SK-N-DZ (cell line): ENCODE measurements at places on chromosomes 7 and 10.

GRCh38 chr10:16386855-16387254 is 50.0 kb upstream of the PTER start:
- DNase-seq: no peak

- DNase-seq: no peak
These were observed 189.4 kb upstream of the SHH start for GRCh38 chr7:156001496-156002260.

- no peak for DNase-seq
These were observed 17.9 kb upstream of the BLOC1S2 start for GRCh38 chr10:100304414-100304813.

GRCh38 chr10:124992462-124993344 is 50.8 kb downstream of the ZRANB1 start:
- DNase-seq: peak; percentile 56

DNA sequence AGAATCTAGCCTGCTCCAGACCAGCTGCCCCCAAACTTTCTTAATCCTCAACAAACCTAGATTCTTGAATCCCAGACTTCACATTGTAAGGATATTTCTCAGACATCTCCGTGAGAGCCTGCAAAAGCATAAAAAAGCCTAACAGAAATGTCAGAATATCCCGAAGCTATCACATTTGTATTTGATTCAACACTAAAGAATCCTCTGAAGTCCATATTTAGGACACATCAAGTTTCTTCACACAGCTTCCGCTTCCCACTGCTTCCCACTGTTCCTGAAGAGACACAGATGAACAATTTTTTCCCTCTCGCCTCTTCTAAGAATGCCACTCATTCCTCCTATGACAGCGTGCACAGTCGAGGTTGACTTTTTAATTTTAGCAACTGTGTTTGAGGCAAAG is 396.2 kb upstream of the IGFBP3 start:
- DNase-seq: no peak

GRCh38 chr7:45917064-45917463 is 4.0 kb downstream of the IGFBP3 start:
- DNase-seq: no peak

GRCh38 chr7:30238721-30239441 is 45.5 kb upstream of the ZNRF2 start:
- DNase-seq: no peak

- no peak for DNase-seq
These were observed 62.9 kb upstream of the VKORC1L1 start for GRCh38 chr7:65809982-65810288.

- DNase-seq: no peak
These were observed 44.1 kb upstream of the GATAD1 start for GRCh38 chr7:92402920-92403759.

DNA sequence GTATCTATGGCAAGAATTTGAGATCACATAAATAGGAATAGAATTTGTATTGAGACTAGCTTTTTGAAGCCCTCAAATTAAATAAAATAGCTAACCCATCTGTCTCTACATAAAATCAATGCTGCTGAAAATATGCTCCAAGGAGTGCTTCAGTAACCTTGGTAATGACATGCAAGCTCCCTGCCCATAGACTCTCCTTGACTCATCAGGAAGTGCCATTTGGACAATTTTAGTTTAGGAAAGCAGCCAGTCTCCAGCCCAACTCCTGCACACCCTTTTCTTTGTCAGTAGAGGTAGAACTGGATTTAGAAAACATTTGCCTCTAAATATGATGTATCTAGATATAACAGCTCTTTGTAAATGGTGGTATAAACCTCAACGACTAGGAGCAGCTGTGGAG is 69.9 kb upstream of the PTPRZ1 start:
- no peak for DNase-seq

DNA sequence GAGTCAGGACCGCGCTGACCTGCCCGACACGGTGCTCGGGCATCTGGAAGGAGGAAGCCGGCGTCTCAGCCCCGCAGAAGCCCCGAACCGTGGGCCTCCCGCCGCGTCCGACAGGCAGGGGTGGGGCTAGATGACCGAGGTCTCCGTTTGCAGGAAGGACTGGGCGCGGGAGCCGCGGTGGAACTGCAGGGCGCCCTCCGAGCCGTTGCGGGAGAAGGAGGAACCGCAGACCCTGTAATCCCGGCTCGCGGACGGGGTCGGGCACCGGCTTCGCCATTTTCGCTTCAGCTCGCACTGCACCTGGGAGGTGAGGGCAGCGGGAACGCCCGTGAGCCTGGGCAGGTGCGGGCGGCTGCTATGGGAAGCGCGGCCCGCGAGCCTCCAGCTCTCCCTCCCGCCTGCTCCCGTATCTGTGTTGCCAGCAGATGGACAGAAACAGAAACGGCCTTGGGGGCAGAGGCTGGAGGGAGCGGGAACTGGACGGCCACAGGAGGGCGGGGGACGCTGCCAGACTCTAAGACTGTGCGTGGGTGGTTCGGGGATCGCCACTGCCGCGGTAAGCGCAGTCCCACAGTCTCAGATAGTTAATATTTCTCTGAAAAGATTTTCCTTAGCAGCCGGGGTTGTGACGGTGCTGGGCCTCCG is 114.1 kb downstream of the VIPR2 start:
- peak; percentile 66 for DNase-seq

- no peak for DNase-seq
These were observed at the start of gene SFTPA1 for GRCh38 chr10:79610601-79611191. Gene SFTPA1 (plus strand): TSS chr10:79610939. CDS start chr10:79611826, 887 bp downstream.

DNA sequence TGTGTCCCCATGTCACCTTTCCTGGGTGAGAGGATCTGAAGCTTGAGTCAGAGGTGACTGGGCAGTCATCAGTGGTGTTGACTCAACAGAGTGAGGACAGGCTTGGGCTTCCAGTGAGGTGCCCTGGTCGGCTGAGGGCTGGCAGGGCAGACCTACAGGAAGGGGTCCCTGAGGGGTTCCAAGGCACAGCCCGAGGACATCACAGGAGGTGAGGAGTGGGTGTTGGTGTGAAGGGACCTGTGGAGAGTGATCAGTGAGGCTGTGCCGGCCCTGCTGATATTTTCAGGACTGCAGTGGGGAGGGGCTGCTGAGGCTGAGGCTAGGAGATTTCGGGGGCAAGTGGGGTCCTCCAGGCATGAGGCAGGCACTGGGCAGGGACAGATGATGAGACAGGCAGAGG is 545.5 kb downstream of the TCERG1L start:
- no peak for DNase-seq

DNA sequence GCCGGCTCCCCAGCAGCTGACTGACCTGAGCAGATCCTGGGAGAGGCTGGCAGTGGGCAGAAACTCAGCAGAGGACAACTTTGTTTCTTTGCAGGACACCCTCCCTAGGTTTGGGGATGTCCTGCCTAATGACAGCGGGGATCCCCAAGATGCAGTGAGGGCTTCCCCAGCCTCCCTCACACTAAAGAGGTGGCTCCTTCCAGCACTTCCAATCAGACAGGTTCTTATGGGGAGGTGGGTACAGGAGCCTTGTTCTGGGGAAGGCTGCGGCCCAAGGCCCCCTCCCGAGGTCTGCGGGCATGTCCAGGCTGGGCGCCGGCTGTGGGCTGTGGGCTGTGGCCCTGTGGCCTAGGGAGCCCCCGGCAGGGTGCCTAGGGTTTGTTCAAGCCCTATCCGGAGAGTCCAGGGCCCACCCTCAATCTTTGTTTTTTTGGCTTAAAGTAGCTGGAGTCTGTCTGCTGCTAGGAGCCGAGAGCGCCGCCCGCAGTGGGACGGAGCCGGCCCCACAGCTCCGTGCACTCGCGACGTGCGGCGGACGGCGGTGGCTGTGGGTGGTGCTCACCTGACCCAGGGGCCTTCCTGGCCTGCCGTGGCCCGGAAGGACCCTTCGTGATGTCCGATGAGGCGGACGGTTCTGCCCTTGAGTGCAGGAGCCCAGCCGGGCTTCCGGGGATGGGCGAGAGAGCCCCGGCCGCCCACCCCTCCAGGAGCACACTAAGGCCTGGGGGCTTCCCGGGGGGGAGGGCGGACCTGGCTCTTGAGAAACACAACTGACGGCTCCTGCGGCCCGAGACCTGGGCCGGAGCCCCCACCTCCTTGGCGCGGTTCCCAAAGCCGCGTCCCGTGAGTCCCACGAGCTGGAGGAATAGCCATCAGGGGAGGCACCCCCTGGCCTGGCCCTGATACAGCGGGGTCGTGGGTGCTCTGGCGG is 57.2 kb downstream of the PDGFA start:
- no peak for DNase-seq

DNA sequence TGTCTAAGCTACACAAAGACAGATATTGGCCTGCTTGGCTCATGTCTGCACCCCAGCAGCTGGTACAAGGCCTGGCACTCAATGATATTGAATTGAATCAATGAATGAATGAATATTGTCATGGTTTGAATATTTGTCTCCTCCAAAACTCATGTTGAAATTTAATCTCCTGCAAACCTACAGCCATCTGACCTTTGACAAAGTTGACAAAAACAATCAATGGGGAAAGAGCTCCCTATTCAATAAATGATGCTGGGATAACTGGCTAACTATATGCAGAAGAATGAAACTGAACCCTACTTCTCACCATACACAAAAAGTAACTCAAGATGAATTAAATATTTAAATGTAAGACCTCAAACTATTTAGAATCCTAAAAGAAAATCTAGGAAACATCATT is 144.7 kb downstream of the CYP26A1 start:
- DNase-seq: no peak

DNA sequence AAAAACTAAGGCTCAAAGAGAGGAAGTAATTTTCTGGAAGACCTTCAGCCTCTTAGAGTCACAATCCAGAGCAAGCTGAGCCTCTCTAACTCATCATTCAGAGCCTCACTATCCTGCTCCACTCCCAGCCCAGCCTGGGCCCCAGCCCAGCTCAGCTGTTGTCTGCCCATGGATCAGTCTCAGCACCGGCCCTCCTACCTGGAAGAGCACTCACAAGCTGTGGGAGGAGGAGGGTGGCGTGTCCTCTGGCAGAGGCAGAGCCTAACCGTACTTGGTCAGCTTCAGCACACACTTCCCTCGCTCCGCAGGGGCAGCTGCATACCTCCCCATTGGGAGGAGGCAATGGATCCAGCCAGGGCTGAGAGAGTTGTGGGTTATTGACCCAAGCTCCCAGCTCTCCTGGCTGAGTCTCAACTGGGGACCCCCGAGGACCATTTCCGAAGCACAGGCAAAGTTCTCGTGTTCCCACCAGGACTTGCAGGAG is 66.7 kb upstream of the GPR26 start:
- DNase-seq: no peak

DNA sequence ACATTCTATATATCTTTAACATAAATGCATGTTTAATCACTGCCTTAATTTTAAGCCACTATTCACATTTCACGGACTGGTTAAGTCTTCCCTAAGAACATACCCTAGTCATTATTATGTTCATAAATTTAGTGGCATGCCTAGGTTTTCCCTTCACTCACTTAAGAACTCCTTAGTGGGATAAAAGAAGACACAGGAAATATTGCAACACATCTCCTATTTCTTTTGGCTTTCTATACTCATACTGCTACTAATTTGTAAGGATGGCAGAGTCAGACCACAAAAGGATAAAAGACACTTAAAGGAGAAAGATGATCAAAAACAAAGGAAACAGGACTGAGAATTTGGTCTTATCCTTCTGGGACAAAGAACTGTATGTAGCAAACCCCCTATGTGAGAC is 951.4 kb downstream of the SORCS3 start:
- DNase-seq: no peak

DNA sequence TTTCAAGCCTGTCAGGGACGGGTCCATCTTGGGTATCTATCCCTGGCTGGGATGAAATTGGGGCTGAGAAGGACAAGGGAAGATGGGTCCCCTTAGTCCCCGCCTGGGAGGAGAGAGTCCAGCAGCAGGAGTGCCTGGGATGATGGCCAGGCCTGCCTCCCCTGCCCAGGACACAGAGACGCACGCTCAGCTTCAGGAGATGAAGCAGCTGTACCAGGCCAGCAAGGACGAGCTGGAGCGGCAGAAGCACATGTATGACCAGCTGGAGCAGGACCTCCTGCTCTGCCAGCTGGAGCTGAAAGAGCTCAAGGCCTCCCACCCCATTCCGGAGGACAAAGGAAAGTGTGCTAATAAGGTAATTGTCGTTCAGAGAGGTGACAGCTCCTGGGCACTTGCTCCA is 15.4 kb downstream of the CCDC136 start:
- no peak for DNase-seq

DNA sequence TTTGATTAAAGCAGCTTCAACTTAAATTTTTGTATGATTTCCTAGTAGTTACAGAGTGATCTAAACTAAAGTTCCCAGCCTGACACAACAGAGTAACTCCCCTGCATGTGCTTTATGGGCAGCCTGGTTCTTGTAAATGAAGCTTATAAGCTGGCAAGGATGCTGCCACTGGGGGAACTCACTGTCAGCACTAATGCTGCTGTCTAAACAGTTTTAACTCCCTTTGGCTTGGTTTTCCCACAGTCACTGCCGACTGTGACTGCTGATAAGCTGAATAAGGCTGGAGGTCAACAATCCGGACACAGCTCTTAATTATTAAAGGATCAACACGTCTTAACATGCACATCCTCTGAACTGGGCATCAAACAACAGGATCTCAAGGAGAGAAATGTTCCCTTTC is 130.1 kb downstream of the OTUD1 start:
- no peak for DNase-seq

DNA sequence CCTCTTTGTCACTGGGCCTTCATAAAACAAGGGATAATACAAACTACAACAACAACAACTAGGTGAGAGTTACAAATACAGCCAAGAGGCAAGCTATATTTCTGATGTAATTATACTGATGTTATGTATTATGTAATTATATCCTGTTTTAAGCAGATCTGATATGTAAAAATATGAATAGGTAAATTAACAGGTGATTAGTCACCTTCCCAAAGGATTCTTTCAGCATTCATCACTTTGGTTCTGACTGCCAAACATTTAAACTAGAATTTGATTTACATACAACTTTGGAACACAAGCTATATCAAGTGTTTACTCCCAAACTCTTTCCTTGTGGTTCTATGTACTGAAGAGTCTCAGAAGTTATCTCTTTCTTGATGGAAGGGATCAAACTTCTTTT is 53.7 kb downstream of the BEND7 start:
- no peak for DNase-seq

DNA sequence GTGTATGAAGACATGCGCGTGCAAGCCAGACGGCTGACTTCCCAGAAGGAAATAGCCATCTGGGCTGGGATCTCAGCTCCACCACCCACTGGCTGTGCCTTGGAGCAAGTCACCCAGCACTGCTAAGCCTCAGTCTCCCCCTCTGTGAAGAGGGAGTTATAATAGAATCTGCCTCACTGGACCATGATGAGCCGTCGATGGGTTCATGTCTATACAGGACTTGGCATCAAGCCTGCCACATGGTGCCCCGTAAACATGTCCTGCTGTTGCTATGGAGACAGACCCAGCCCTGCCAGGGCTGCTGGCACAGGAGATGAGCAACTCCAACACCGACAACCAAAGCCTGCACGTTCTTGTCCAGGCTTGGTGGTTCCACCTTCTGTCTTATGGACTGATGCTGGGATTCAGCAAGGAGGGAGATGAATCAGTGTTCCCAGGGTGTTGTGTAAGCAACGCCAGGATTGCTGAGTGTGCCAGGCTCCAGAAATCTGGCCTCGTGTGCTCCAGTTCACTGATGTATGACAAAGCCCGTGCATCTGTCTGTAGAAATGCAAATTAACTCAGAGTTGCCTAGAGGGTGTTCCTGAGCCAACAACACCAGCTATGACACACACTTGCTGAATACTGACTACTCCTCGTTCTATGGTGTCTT is 5.6 kb downstream of the GPR15LG start:
- no peak for DNase-seq

GRCh38 chr7:50217821-50218281 is 86.7 kb upstream of the IKZF1 start:
- DNase-seq: no peak

GRCh38 chr10:97879241-97879640 is 29.6 kb downstream of the GOLGA7B start:
- DNase-seq: no peak
